Activated CD4-positive, alpha-beta T cell treated with anti-CD3 and anti-CD28 coated beads, Interleukin-2, amount 50 U/mL, for 1 hour (primary cell): ENCODE measurements at places on chromosomes 13 and 19.

GRCh38 chr13:50671497-50671850 is 172.0 kb downstream of the DLEU7 start:
- no peak for DNase-seq

DNA sequence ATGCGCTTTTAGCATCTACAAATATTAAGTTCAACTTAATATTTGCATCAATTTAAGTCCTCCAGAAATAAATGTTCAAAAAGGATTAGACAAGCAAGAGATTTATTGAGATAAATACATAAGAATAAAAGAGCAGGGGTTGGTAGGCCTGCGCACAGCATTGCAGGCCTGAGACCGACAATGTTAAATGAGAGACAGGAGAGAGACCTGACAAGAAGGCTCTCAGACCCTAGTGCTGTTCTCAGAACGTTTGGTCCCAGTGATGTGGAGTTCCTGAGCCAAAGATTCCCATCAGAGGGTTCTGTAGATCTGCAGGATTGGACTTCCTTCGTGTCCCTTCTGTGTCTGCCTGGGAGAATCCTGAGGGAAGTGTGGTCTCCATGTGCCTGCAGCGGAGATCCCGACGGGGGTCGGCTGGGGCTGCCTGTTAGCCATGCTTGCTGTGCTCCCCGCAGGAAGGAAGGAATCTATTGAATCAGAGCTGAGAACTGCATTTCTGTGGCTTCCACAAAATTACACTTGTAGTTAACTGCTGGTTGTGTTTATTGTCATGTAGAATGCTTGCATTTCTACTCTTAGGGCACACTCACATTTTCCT is 369.9 kb upstream of the SLC10A2 start:
- DNase-seq = no peak

- no peak for DNase-seq
Observed at GRCh38 chr13:34412817-34413375, 529.2 kb upstream of the NBEA start.

DNA sequence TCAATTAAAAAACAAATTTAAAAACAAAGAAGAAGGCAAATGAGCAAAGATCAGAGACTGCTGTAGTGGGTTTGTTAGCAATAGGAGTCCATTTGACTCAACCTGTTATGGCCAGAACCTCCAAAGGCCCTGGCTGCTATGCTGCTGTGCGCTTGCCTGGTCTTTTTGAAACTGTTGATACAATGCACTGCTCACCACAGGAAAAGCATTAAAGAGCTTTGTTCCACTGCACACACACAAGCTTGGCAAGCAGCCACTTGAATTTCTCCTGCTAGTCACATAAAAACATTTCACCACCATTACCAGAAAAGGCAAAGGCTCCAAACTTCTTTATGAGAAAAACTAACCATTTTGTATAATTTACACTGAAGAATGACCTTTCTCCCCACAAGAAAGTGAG is 132.2 kb downstream of the FREM2 start:
- no peak for DNase-seq
